ENCODE measurements at places on chromosomes 13 and 19.

DNA sequence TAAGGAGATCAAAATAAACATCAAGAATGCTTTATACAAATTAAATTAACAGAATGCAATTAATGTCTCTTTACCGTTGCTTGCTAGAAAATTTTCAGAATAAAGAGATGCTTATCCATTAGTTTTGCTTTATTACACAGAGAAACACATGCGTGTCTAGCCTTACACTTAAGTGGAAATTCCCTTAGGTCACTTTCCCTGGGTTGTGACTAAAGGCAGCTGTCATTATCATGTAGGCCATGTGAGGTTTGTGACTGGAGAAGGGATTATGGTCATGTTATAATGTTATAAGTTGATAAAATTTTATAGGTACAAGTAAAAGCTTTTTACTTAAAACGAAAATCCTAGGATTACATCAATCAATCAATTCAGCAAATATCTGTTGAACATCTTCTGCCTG, 121.0 kb downstream of the KCNRG start:
- DNase-seq: no peak

DNA sequence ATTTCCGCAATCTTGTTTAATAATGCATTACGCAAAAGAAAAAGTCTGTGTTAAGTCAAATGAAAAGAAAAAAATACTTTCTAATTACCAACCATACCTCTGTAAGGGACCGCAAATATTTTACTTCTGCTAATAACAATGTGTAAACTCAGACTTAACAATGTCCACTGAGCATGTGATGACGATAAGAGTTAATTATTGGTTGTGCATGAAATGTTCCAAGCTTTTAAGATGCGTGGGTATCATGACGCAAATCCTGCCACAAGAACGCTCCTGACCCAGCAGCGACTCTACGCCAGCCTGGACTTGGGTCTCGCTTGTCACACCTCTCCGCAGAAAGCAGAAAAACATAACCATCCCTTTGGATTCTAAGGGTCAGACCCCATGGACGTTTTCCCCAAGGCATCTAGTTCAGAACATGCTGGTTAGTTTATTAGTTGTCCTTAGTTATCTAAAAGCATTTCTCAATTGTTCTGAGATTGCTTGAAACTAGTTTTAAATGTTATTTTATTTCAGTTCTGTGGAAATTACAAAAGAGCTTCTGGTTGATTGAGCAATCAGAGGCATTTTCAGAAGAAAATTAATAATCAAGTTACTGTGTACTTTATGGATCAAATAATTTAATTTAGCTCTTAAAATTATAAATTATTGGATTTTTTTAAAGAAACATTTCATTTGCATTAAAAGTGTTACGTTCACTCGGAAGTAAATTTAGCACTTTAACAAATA, 779.9 kb upstream of the ARGLU1 start:
- no peak for DNase-seq

DNA sequence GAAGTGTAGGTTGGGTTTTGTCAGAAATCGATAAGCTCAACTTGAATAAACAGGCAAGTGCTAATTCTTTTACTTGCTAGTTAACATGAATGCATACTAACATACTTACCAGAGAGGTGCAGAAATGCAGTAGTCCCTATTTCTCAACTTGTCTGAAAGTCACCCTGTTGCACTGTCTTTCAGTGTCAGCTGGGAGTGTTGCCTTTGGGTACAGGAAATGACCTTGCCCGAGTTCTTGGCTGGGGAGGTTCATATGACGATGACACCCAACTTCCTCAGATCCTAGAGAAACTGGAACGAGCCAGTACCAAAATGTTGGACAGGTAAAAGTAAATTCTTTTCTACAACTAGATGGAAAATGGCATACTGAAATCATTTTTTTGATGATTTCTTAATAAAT, 103.5 kb upstream of the AKAP11 start:
- DNase-seq: no peak

GRCh38 chr19:682678-683320, 6.6 kb downstream of the FSTL3 start:
- DNase-seq: no peak

DNA sequence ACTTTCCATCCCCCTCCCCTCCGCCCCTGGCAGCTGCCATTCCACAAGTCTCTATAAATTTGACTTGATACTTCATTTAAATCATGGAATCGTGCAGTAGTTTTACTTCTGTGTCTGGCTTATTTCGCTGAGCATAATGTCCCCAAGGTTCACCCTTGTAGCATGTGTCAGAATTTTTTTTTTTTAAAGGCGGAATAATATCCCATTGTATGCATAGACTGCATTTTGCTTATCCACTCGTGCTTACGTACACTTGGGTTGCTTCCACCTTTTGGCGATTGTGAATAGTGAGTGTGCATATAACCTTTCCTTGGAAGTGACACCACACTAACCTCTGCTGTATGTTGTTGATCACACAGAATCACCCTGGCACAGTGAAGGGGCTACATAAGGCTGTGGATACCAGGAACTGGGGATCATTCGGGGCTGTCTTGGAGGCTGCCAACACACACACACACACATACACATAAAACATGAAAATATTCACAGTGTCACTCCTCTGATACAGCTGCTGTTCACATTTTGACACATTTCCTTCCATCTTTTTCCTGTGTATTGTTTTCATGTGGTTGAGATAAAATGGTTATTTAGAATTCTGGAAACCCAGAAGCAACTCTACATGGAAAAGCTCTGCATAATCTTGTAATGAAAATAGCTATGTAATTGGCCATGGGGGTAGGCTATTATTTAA, 13.3 kb downstream of the ZNF71 start:
- DNase-seq: no peak
